ENCODE measurements at places on chromosomes 2 and 18.
A peak's percentile ranks its signal among the peaks of the same experiment; 100 is the strongest.

DNA sequence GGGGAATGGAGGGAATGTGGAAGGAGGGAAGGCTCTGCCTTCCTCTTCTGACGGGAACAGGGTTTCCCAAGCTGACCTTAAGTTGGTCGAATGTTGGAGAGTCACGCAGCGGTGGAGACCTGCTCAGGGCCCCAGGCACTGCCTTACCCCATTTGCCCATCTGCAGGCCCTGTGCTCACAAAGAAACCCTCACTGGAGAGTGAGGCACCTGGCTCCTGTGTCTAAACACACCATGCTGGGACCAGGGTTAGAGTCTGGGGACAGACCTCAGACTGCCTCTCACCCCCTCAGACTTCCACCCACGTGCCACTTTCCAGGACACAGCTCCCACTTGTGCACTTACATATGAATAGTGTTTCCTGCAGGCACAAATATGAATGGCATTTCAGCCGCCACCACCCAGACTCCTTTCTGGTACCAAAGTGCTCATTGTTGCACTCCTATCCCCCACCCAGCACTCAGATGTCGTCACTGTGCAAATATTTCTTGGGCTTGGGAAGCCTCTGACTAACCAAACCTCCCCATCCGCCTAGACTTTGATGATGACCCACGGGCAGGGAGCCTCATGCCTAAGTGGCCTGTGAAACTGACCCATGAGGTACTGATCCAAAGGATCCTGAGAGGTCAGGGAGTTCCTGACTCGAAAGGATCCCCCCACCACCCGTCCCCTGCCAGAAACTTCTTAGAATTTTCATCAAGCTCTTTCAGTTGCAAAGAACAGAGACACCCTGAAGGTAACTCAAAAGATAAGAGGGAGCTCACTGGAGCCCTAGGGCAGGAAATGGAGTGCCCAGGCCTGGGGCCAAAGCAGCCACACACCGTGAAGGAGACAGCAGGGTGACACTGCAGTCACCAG is 78.3 kb downstream of the STPG4 start:
- DNase-seq: peak; percentile 99

GRCh38 chr2:10036095-10036884 is 7.1 kb upstream of the KLF11 start:
- DNase-seq: peak; percentile 40

DNA sequence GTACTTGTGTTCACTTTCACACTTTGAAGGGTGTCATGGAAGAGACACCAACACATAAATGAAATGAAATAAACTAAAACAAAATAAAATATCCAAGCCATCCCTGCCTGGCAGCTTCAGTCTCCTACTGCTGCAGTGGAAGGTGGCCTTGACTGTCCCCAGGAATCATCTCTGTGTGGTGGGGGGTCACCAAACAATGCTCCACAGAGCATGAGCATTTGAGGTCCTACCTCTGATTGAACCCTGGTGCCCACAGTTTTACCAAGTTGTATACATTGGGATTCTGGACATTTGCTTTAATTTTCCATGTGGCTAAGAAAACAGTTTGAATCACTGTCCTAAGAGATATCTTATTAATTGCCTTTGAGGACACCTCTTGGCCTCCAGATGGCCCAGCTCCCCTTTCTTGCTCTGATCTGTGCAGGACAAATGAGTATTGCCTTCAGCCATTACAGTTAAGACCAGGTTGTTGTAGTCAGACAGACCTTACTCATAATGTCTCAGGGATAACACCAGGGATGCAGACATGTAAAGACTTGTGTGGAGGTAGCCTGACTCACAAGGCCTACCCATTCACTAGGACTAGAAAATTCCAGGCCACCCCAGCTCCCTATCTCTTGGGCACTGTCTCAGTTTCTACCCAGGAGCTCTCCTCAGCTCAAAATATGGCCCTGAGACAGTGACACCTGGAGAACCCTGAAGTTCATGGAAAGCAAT is 195.0 kb downstream of the MYCN start:
- DNase-seq: no peak

DNA sequence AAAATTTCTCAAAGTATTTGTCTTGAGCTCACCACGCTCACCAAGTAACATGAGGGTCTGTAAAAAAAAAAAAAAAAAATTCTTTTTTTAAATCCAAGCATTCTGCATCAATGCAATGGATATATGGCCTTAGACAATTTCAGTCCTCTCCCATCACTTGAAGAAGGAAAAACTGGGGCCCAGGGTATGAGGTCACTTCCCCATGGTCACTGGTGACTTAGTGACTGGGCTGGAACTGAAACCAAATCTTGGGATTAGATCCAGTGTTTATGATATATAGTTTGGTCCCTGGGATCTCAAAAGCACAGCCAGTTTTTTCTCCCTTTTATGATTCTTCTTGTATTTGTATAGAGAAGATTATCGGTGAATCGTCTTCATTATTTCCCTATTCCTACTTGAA is 477.9 kb upstream of the TNP1 start:
- peak; percentile 34 for DNase-seq

DNA sequence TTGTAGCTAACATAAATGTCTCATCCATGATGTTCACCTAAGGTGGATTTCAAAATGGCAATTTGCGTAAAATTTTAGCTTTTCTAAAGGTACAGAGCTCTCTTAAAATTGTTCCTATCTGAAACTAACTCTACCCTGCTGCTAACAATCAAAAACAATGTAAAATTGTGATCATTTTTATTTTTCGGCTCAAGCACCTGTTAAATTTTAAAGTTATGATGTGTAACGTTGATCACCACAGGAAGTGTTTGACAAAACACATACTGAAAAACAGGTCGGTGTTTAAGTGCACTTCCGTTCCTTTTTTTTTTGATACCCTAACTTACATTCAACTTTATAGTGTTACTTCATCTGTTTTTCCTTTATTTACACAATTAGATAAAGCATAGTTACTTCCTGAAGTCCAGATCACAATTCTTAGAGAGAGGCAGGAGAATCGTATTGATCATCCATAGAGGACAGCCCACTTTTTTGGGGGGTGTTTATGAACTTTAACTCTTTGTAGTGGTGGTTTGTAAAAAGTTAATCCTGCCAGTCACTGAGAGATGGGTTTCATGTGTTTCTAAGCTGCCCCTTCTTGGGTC is 6.0 kb upstream of the NCK2 start:
- DNase-seq: no peak

- DNase-seq: no peak
Observed at GRCh38 chr2:136539355-136539754, 226.0 kb upstream of the THSD7B start.

DNA sequence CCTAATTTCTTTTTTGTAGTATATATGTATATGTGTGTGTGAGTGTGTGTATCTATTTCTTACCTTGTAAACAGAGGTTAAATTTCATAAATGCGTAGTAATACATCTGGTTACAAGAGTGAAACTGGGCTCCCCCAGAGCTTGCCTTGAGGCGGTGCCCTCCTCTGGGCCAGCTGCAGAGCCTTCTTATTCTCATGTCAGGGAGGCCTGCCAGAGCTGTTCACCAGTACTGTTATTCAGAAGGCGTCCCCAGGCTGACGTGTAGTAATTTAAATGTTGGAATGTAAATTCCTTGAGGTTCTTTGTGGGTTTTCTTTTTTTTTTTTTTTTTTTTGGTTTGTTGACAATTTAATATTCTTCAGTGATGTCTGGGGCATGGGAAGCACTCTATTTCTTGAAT is 11.2 kb downstream of the COPS8 start:
- peak; percentile 80 for DNase-seq

DNA sequence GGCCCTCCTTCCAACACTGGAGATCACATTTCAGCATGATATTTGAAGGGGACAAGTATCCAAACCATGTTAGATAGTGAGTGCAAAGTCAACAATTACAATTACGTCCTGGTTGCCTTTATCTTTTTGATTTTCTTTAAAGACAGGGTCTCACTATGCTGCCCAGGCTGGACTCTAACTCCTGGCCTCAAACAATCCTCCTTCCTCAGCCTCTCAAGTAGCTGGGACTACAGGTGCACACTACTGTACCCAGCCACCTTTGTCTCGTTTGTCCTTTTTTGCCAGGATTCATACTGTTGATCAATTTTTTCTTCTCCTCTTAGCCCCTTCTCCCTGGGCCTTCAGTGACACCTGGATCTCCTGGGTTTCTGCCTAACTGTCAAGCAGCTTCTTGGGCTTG is 240.5 kb upstream of the FANCL start:
- no peak for DNase-seq

Data from fibroblast of skin of right biceps (primary cell).